ENCODE measurements at places on chromosomes 12 and 14.

GRCh38 chr12:122862110-122862634, 26.9 kb downstream of the HIP1R start:
- no peak for DNase-seq

DNA sequence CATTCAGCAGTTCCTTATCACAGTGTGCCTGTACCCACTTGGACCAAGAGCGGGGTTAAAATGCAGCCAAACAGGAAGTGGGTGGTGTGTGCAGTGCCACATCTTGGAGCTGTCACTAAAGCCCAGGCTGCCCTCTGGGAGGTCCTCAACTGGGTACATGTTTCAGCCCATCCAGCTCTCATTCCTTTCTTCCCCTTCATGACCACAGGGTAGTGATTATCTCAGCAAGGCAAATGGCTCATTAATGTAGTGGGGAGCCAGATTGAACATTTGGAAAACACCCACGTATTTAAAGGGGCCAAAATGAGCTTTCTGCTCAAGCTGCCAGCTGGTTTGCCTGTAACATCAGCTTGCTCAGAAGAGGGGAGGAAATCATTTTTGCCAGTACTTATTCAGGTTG, 210.8 kb upstream of the BTG1 start:
- DNase-seq: no peak

GRCh38 chr12:51672334-51672733, 81.3 kb downstream of the SCN8A start:
- no peak for DNase-seq

DNA sequence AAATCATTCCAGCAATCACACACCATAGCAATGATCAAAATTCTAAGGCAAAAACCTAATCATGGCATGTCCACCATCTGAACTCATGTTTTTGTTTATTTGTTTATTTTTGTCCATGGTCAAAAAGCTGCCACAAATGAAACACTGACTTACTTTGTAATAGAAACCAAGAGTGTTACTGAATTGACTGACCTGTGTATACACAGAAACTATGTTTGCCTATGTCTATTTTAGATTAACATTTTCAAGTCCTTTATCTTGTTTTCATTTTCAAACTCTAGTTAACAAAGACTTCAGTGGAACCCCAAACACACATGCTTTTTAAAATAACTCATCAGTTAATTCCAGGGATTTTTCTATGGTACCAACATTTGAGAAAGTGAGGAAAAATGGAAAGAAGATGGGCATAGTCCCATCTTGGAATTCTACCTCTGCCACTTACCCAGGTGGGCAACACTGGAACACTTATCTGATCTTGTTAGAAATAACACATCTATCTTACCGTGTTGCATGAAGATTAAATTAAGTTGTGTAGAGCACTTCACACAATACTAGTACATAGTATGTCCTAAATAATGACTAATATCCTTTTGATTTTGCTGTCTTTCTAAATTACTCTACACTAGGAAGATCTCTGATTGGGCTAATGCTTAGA, 6.4 kb downstream of the LUM start:
- no peak for DNase-seq

DNA sequence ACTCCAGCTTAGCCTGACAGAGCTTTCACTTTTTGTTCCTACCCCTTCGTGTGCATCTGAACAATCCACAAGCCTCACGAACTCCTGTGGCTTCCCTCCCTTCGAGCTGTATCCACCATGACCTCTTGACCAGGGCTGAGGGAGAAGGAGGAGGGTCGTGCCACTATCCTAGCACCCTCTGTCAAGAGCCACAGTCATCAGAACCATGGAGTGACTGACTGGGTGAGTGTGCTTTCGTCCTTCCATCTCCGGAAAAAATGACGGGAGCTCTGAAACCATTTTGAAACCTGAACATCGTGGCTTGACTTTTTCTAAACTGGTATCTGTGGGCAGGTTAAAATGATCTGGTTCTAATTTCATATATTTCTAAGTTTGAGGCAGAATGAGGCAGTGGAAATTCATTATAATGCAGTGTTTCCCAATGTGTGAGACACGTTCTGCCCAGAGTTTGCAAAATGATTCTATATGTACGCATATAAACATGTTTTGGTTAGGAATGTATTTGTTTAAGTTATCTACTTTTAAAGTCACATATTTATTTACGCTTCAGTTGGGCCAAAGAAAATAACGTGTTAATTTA, 27.0 kb downstream of the IL26 start:
- DNase-seq: no peak

- no peak for DNase-seq
Observed at GRCh38 chr14:29576927-29577326, 350.7 kb downstream of the PRKD1 start.

DNA sequence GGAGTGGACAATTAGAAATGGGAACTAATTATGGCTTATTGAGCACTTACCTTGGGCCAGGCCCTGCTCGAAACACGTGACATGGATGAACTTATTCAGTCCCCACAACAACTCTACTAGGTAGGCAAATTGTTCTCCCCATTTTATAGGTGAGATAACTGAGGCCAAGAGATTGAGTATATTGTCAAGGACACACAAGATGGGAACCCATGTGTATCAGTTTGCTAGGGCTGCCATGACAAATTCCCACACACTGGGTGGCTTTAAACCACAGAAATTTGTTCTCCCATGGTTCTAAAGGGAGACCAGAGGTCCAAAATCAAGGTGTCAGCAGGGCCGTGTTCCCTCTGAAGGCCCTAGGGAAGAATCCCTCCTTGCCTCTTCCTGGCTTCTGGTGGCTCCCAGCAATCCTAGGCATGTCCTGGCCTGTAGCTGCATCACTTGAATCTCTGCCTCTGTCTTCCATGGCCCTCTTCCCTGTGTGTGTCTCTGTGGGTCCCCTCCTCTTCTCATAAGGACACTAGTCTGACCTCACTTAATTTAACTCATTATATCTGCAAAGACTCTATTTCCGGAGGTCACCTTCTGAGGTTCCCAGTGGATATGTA, 128.8 kb downstream of the CHST11 start:
- DNase-seq: no peak

GRCh38 chr14:22872833-22873520, 1.4 kb downstream of the LRP10 start:
- no peak for DNase-seq

Data from inflammatory macrophage treated with lipopolysaccharide for 4 hours (primary cell).